Esophagus muscularis mucosa (tissue), 4 donors: ENCODE measurements at places on chromosomes 1 and 21.
A peak's percentile ranks its signal among the peaks of the same experiment; 100 is the strongest.

DNA sequence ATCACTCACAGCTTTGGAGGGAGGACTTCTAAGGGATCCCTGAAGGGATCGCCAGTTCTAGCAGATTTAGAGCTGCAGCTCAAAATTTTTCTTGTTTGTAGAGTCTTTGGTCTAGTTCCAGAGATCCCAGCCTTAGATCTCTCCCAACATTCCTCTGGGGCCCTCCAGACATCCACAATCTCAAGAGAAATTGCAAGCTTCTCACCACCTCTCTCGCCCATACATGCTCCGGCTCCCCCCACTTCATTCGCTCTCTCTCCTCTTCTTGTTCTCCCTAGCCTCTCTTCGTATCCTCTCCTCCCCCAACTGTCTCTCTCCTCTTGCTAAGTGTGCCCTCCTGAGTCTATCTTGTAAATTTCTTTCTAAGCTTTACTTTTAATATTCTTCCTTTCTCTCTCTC, 15.1 kb upstream of the TUT4 start:
- no peak for DNase-seq

DNA sequence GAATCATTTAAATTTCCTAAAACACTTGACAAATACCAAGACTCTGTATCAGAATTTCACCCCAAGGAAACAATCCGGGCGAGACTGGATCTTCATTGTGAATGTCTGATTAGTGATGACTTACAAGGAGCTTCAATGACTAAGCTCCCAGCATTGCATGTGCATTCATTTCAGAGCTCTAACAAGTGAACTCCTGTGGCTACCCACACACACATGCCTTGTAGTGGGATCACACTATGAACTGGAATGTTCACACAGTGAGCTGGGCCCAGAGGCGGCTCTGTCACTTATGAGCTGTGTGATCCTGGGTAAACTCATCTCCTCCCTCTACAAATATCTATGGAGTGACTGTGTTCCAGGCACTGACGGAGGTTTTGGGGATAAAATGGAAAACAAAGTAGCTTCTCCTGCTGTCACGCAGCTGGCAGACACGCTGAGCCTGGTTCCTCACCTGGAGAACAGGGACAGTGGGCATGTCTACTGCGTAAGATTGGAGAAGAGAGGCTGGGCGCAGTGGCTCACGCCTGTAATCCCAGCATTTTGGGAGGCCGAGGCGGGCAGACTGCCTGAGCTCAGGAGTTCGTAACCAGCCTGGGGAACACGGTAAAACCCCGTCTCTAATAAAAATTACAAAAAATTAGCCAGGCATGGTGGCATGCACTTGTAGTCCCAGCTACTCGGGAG, 56.9 kb downstream of the CLSTN1 start:
- DNase-seq: no peak

DNA sequence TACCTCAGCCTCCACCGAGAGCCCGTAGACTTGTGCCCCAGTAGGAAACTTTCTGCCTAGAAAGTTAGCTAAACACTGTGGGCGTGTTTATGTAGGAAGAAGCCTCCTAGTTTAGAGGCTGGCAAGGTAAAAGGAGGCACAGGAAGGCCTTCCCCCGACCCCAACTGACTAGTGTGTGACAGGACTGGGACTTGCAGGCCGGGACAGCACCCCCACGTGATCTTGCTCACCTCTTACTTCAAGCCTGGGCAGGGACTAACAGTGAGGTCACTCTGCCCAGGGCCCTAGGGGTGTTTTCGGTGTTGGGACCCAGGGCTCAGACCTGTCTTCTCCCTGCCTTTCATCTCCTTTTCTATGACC, 392 bp upstream of the TAGLN2 start:
- DNase-seq: no peak

GRCh38 chr1:26016953-26017545, 4.5 kb upstream of the EXTL1 start:
- no peak for DNase-seq

GRCh38 chr1:233704898-233705723, 91.2 kb downstream of the KCNK1 start:
- DNase-seq: peak; percentile 17

- DNase-seq: no peak
These were observed 35.8 kb upstream of the SOD1 start for GRCh38 chr21:31623664-31624063.

- DNase-seq: no peak
These were observed 138.2 kb downstream of the COL24A1 start for GRCh38 chr1:86018283-86018923.

DNA sequence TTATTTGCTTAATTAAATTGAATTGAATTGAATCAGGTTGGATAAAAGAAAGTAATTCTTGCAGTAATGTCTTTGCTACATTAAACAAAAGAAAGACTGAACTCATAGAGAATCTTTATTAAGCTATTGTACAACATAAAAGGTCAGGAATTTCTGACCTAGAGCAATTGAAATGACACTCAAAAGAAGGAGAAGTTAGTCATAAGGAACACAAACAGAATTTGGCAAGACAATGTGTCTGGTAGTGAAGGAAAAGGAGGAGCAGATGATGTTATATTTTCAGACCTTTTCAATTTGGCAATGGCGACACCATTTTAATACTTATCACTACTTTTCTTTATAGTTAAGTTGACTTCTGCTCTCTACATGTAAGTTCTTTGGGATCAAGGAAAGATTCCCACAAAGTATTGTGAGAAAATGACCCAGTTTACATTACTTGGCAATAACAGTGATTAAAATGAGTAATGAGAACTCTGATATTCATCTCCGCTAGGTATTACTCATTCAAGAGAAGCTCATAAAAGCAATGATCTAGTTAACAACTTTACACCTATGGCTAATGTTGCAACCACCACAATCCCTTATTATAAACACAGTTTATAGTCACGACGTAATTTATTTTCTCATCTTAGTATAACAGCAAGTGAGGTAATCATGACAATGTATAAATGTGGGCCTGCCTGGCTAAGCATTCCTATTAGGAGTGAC, 14.7 kb upstream of the KRTAP21-1 start:
- DNase-seq: no peak

- DNase-seq: no peak
These were observed 65.6 kb upstream of the IRF2BP2 start for GRCh38 chr1:234675572-234675971.

- DNase-seq: no peak
These were observed at the start of gene ABCA4 for GRCh38 chr1:94120991-94121390. Gene ABCA4 (minus strand): TSS chr1:94121148. CDS start chr1:94121045, 103 bp downstream.

GRCh38 chr1:182259968-182260367, 131.6 kb downstream of the GLUL start:
- no peak for DNase-seq

GRCh38 chr1:10629816-10630571, 155.2 kb downstream of the PEX14 start:
- no peak for DNase-seq

DNA sequence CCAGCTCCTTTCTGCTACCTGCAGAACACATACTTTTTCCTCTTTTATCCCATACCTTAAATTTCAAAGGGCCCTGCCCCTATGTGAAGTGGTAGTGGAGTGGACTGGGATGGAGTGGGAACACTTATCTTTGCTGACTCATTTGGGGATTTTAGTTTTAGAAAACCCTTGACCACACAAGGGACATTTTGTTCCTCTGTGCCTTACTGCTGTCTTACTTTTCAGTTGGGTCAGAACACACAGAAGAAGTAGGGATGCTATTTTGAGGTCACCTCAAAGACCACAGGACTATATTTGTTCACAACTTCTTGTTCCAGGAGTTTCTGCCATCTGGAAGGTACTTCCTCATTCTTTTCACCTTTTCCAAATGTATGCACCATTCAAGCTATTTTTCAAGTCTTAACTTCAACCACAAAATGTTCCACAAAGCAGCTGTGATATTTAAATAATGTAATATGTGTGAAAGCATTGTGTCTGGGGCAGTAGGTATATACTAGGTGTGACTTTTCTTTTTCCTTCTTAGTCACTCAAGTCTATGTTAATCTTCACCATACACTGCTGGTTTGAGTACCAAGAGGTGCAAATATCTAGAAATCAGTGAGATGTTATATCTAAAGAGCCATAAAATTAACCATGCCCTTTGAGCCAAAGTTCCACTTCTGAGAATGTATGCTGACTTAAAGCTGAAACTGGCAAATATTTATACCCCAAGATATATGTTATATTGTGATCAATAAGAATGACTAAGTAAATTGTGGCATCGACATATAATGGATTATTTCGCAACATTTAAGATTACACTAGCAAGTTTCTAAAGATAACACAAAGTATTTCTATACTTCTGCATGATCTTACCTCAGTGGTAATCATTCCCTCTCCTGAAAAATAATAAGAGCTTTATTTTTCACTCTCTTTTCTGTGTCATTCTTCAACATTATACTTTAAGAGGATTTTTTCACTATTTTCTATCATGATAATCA, 308.5 kb downstream of the MRPL39 start:
- DNase-seq: no peak

- DNase-seq: no peak
These were observed 418 bp downstream of the DDX20 start for GRCh38 chr1:111756124-111756513.

GRCh38 chr1:219701476-219701875, 88.6 kb upstream of the ZC3H11B start:
- DNase-seq: no peak

DNA sequence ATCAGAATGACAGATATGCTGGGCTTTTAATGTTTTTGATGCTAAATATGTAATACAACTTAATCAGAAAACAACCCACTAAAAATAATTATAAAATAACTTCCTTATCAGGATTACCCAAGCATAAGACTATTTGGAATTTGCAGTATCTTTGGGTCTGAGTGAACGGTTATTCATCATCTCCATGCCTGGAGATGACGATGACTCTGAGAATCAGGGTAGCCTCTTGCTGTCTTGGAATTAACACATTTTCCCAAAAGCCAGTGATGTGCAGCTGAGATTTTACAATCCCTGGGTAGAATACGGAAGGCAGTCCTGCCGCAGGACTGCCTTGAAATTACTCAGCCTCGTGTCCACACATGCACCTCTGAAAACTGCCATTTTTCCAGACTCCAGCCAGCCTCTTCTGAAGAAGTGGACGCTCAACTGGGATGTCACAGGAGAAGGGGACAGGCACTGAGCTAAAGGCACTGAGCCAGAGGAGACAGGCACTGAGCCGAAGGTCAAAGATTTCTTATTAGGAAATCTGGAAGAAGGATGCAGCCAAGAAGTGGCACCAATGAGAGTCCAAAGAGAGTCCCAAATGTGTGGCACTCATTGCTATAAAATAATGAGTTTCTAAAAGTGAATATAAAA, 85.5 kb downstream of the PGBD5 start:
- no peak for DNase-seq

- no peak for DNase-seq
These were observed 119.6 kb downstream of the OMA1 start for GRCh38 chr1:58426918-58427317.

GRCh38 chr1:41511239-41511540, 26.7 kb upstream of the EDN2 start:
- no peak for DNase-seq

DNA sequence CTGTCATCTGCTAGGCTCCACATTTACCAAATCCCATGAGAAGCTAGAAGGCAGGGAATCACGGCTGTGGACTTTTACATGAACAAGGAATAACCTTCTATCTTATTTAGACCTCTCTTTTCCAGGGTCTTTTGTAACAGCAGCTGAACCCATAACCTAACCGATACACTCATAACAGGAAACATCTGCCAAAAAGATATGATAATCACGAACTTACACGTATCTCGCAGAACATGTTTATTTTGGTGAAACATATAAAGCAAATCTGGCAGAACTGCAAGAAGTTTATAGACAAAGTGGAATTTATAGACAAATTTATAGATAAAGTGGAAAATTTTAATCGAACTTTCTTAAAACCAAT, 20.4 kb downstream of the TINAGL1 start:
- DNase-seq: no peak

- DNase-seq: no peak
These were observed 196.8 kb downstream of the PTBP2 start for GRCh38 chr1:96918406-96918805.

DNA sequence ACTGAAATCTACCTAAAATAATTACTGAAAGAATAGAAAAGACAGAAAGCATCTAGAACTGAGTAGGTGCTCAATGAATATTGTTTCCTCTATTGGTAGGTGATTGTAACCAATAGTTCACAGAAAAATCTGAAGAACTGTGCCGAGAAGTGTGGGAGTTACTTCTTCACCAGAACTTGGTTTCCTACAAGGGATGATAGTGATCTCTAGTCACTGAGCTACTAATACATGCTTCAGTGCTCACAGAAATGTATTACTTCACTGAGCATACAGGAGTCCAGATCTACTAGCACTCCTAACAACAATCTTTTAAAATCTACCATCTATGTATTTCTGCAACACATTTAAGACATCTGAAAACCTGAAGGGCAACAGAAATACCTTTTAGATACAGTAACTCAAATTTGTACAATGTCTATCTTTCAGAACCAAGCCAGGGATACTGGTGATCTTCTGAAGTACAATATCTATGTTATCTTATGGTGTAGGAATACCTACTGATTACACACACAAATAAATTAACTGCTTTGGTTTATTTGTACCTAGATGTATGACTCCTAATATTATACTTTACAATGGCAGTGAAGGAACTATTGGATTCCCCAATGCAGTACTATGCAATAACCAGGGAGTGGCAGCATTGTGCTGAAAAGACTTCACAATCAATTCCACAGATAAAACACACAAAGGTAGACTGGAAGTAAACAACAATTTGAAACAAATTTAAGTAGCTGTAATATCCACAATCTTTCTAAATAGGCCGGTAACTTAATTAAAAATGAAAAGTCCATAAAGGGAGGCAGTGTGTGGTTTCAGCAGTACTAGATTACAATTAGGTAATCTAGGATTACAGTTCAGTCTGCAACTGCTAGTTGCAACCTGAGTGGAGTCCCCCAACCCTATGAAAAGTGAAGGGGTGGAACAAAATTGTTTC, 243.0 kb downstream of the SLC45A1 start:
- DNase-seq: no peak

DNA sequence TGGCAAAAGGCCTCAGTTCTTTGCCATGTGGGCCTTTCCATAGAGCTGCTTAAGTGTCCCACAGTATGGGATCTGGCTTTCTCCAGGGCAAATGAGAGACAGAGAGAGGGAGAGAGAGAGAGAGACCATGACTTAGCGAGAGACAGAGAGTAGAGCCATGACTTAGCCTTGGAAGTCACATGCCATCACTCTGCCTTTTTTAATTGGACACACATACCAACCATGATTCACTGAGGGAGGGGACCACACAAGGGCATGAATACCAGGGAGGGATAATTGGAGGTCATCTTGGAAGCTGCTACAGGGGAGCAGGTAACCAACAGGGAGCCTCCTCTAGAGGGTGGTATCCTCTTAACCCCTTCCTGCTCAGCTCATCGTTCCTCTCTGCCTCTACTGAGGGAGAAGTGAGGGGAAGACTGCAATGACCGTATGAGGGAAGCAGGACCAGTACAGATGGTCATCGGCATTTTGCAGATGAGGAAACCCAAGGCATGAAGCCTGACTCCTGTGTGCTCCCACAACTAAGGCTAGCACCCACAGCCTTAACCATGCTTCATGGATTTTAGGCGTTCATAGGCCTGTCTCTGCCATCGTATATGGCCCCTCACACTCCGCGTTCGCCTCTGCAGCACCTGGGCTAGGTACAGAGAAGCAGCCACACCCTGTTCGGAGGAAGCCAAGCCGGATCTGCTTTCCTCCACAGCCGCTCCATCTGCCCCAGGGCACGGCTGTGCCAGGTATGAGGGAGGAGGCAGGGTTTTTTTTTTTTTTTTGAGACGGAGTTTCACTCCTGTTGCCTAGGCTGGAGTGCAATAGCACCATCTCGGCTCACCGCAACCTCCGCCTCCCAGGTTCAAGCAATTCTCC, 38.6 kb downstream of the MEF2D start:
- no peak for DNase-seq
